ENCODE measurements at places on chromosomes 3 and 15.

DNA sequence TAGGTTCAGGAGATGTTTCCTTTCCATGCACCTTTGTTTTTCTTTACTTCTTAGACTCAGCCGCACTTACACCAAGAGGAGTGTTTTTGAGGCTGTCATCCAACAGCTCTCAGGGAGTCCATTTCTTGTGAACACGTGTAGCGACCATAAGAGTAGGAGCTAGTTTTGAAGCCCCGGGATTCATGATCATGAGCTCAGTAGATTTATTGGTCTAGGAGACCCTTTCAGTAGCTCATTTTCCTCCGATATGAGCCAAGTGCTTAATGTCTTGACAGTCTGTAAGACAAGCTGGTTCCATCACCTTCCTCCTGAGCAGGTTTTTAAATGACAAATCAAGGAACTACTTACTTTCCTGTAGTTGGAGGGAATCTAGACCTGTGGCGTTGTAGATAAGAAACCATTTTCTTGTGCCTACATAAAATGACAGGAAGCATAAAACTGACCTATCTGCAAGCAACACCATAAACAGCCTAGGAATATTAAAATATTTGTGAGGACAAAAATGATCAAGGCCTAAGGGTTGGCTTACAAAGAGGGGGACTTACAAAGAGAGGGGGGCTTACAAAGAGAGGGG lies 172.6 kb upstream of the BHLHE40 start:
- no peak for DNase-seq

GRCh38 chr3:31999907-32000439 lies 18.4 kb downstream of the ZNF860 start:
- DNase-seq = no peak

DNA sequence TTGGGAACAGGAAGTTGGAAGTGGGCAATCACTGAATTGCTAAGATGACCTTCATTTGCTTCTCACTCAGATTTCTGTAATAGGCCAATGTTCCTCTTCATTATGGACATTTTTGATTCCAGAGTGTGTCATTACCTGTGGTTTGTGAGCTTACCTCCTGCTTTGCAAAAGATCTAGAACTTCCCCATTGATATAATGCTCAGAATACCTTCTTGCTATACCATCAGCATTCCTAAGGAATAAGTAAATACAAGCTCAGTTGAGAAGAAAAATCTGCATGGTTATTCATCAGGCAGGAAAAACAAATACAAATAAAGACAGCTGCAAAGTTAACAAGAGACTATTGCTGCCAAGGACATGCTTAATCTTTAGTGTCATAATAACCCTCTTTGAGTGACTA lies 5.6 kb upstream of the RPL14 start:
- DNase-seq = no peak

- DNase-seq = no peak
These were observed 51.8 kb downstream of the RNF111 start for GRCh38 chr15:59039225-59039624.

DNA sequence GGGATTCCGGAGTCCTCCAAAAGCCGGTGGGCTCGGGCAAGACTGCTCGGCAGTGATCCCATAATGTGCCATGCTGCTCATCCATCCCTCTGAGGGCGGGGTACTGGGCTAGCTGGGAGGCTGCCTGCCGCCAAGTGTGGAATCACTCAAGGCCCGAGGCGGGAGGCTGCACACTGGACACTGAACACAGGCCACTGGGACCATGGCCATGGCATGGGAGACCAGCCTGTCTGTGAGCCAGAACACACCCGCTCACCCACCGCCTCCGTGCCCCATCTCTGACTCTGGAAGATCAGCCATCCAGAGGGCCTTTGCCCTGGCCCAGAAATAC lies 1.4 kb downstream of the C3orf22 start:
- no peak for DNase-seq

- no peak for DNase-seq
These were observed 13.1 kb downstream of the PLXNA1 start for GRCh38 chr3:126995926-126996512.

- DNase-seq = no peak
These were observed 32.8 kb upstream of the STRIT1 start for GRCh38 chr3:155326244-155326643.

GRCh38 chr3:83683937-83684598 lies 1274.7 kb upstream of the CADM2 start:
- DNase-seq = no peak

GRCh38 chr15:100383302-100384107 lies 41.7 kb upstream of the ADAMTS17 start:
- DNase-seq = peak; percentile 16

- no peak for DNase-seq
These were observed 137.3 kb upstream of the TSPAN3 start for GRCh38 chr15:77208241-77208640.

DNA sequence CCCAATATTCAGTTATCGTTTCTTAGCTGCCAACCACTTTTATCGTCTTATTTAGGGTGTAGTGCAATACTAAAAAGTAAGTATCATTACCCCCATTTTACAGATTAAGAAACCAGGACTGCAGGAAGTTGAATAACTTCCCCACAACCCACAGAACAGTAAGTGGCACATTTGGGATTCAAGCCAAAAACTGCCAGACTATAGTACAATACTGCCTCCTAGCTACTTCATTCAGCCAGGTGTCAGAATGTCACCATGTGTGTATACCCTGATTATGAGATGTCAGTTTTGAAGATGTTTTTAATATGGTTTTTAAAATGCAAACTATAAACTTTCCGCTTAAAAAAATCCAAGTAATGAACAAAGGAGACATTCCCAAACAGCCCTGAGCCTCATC lies 74.2 kb upstream of the PROK2 start:
- DNase-seq = no peak

DNA sequence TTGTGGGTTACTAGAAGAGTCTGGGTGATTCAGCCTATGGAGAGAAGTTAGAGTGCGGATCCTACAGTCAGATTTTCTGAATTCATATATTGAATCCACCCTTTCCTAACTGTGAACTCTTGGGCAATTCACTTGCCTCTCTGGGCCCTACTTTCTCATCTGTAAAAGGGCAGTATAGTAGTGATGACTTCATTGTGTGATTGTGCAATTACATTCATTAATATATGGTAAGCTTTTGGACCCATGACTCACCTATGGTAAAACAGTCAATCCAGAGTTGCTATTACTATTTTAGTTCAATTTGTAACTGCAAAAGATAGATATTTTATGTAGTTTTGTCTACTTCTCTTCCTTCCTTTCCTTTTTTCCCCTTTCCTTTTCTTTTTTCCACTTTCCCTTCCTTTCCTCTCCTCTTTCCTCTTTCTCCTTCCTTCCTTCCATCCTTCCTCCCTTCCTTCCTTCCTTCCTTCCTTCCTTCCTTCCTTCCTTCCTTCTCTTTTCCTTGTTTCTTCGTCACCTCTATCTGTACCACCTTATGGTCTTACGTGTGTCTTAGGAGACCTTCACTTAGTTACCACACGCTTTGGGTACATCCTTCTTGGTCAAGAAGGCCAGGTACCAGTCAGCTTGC lies 37.0 kb downstream of the GMNC start:
- no peak for DNase-seq

GRCh38 chr3:29565236-29565635 lies 284.4 kb downstream of the RBMS3 start:
- DNase-seq = no peak

DNA sequence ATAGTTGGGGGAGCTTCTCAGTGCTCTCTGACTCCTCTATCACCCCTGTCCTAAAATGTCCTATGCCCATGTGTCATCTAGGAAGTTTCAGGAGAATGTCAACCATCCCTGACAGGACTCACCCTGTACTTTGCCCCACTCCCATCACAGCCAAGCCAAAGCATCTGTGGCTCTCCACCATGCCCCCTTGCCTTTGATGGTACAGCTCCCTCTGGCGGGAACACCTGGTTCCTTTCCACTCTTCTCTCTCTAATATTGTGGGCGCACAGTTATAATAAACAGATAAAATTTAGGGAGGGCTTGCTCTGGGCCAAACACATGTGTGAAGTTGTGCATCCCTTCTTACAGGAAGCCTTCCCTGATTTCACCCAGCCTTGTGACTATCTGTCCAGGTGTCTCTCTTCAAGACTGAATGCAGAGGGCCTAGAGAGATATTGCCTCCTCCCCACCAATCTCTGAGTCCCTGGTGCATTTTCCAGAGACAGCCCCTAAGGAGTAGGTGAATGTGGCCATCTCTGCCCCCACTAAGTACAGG lies 62.8 kb downstream of the ISG20 start:
- DNase-seq = no peak

DNA sequence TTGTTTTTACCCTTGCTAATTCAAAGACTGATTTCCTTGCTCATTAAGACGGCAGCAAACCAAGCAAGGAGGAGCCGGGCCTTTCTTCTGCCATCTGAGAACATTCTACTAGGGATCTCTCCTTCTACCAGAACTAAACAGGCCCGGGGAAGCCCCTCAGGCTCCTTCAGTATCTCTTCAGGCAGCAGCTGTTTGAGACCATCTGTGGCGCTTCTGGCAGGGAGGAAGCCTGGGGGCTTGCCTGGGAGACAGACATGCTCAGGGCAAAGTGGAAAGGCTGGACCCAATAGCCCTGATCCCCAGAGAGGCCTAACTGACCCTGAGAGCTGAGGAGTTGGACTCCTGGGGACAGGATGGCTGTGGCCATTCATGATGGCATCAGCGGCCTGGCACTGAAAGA lies 67.9 kb downstream of the FEM1B start:
- no peak for DNase-seq

GRCh38 chr15:98966091-98966787 lies 41.4 kb downstream of the PGPEP1L start:
- DNase-seq = no peak

DNA sequence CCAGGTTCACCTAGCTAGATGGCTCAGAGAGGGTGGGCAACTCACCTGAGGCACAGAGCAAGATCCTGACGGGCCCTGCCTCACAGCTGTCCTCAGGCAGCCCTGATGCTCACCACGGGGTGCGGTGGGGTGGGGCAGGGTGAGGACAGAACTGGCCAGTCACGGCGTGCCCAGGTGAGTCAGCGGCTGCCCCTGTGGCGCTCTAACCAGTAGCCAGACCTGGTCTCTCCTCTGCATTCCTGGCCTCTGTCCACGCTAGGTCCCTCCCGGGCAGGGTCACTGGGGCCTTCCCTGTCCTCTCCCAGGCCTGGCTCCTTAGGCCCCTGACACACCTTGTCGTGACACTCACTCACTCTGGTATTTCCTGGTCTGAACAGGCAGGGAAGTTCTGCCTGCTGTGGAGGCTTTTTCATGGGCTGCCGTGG lies 901 bp downstream of the ALS2CL start:
- DNase-seq = no peak

- DNase-seq = no peak
These were observed 341.5 kb downstream of the ROBO2 start for GRCh38 chr3:77381431-77381830.

DNA sequence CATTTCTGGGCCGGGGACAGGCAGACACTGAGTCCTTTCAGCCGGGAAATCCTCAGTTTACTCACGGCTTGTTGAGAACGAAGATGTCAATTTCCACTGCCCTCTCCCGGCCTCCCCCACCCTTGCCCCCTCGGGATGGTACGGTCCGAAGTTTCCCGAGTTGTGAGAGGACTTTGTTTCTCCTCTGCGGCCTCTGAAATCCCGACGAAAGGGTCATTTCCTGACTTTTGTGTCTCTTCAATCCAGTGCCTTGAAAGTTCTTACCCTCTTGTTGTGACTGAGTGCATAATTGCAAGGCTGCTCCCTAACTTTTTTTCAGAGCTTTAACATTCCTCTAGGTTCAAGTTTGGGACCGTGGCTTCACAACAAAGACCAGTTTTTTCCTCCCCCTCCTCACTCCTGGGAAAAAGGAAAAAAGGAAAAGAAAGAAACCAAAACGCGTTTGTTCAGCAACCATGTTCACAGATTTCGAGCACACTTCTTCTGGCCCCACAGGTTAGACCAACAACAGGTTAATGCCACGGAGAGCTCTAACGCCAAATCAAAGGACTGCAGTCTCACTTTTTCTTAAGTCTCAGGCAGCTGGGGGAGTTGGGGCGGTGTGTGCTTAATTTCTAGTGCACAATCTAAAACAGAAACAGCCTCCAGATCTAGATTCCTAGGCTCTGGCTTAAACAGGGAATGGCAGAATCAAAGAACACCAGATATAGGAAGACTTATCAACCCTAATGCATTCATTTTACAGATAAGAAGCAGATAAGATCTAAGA lies 138.9 kb downstream of the TMCO5A start:
- DNase-seq = no peak

DNA sequence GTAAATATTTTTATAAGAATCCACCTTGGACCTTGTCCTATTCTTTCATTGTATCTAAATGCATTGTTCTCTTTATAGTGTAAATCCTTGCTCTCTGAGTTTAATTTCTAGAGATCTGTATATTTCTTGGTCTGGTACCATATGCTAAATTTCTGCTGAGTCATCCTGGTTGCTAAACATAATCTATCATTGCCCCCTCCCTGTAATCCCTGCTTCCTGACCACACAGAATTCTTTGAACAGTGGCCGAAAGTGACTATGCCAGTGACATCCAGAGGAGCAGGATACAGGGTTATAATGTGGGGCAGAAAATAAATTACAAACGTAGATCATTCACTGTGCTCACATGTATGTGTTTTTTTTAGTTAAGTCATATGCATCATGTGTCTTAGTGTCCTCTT lies 143.1 kb downstream of the DIPK2A start:
- no peak for DNase-seq

- no peak for DNase-seq
These were observed 81.4 kb downstream of the PGPEP1L start for GRCh38 chr15:98926236-98926635.

DNA sequence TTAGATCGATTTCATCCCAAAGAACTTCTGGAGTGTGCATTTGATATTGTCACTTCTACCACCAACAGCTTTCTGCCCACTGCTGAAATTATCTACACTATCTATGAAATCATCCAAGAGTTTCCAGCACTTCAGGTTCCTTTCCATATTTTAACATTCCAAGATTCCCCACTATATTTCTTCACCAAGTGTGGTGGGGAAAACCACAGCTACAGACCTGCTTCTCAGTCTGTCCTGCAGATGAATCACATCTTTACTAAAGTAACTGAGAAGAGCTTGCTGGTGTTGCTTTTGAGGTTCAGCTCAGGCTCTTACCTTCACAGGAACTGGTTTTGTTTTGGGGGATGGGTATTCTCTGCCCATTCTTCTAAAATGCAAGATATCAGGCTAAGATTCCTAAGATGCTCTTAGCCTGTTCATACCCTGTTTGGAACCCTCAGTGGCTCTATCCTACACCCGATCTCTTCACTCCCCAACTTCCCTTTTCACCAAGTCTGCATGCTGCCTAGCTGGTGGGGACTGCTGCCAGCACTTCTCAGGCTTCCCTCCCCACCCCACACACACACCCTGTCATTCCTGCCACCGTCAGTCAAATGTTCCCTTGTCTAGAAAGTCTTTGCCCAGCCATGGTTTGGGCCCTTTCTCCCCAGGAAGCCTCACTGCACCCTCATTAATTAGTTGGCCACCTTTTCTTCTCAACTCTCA lies 30.8 kb downstream of the SRP14 start:
- no peak for DNase-seq

Data from stimulated activated naive CD8-positive, alpha-beta T cell treated with anti-CD3 and anti-CD28 coated beads, Interleukin-15, amount 100 ng/mL, for 72 hours (primary cell).